Mucosa of descending colon (tissue), 3 donors: ENCODE measurements at places on chromosomes 2 and 18.

- DNase-seq = no peak
Observed at GRCh38 chr2:144824306-144825080, 304.6 kb upstream of the ZEB2 start.

DNA sequence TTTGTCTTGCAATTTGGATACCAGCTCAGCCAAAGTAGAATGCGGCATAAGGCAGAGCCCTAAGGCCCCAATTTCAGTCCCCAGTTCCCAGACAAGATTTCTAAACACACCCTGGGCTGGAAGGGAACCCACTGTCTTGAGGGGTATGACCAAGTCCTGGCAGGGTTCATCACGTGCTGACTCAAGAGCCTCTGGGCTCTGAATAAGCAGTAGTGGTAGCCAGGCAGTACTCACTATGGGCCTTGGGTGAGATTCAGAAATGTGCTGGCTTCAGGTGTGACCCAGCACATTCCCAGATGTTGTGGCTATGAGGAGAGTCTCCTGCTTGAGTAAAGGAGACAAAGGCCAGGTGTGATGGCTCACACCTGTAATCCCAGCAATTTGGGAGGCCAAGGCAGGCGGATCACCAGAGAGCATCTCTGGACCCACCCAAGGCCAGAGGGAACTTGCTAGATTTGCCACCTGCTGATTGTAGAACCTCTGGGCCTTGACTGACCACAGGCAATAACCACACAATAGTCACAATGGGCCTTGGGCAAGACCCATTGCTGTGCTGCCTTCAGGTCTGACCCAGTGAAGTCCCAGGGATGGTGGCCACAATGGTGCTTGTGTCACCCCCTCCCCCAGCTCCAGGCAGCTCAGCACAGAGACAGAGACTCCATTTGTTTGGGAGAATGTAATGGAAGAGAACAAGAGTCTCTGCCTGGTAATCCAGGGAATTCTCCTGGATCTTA, 74.9 kb downstream of the ATL2 start:
- no peak for DNase-seq

DNA sequence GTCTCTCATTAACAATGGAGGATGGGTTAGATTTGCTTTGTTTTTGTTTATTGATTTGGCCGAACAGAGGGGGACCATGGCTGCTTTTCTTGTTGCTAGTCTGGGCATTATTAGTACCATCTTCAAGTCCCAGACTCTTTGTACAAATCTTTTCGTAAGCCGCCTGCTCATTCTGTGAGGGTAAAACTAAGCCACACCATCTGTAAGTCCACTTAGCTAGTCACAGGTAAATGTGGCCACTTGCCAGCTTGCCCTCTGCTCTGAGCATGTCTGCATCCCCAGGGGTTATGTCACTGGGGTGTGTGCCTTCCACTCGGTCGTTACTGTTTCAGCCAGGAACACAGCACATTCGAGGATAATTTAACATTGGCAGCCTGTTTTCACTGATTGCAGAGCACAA, 85.6 kb downstream of the SMIM21 start:
- no peak for DNase-seq

DNA sequence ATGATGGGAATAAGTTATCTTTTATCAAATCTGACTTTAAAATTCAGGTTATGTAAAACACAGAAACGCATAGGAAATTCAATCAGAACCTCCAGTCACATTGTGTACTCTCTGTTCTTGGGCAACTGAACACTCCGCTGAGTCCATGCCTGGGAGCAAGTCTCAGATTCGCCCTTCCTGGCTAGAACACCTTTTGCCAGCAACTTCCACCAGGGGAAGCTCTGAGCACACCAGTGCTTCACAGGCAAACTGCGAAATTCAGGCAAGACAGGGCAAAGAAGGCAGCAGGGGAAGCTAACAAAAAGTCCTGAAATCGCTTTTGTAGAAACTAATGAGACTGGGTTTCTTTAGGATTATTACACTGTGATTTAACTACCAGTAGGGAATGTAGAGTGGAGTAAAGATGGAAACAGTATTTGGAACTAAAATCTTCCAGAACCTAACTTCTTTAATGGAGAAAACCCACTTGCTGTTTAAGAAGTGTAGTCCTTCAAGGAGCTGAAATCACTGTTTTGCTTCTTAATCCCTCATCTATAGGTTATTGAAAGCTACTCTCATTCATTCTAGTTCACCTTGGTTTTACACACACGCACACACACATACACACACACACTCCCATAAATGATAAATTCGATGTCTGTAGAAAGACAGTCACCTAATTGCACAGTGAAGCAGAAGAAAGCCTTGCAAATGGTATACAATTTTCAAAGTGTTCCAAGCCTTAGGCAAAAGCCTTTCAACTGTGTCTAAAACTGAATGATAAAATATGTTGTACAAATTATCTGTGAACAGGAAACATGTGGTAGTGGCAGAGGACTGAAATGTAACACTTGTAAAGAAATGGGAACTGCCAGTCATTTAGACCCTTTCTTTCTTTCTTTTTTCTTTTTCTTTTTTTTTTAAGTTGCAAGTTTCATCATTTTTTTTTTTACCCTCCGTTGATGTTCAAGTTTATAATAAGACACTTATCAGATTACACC, 214.5 kb downstream of the TMEM182 start:
- no peak for DNase-seq

- DNase-seq = no peak
Observed at GRCh38 chr2:108946442-108946841, 42.6 kb downstream of the EDAR start.

- no peak for DNase-seq
Observed at GRCh38 chr2:207503234-207503633, 26.5 kb upstream of the CREB1 start.

DNA sequence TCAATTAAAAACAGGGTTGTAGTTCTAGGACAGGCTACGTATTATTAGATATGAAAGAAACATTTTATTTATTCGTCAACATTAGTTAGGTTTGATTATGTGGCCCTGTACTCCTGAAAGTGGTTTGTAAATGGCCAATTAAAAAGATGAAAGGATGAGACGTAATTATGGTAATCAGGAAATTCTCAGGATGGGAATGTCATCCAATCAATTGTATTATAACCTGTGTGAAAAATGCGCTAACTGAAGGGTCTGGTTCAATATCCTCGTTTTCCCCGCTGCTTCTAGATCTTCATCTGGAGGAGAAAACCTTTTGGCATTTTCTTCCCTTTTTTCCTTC, 5.6 kb upstream of the C18orf32 start:
- no peak for DNase-seq

DNA sequence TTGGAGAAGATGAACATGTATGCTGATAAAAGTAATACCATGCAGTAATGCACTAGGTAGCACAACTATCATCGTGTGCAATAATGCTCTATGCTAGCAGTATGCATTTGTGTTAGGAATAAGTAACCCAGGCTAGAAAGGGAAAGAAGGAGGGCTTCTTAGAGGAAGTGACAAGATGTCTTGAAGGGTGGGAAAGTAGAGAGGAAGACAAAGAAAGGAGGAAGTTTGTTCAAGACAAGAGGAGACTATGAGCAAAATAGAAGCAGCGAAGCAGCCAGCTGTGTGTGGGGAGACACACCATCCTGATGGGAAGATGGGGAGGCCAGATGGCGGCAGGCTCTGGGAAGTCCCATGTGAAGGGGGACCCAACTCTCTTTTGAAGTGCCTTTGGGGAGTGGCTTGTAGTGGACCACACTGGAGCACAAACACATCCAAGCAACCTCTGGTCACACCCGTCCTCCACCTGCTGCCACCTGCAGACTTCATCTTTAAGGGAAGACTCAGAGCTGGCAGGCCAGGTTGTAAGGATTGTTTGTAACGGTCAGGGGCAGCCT, 39.9 kb upstream of the INHBB start:
- no peak for DNase-seq

DNA sequence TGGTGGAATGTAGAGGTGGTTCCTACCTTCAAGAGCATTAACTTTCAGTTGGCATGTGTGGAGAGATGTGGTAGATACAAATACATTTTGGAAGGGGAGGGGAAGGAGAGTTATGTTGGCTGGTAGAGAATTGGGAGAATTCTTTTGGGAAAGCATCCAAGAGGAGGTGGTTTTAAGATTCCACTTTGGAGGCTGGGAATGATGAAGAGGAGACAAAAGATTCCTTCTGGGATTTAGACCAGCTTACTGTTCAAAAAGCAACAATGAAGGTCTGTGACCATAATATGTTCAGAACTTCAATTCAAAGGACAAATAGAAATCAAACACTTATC, 120.8 kb upstream of the FOSL2 start:
- DNase-seq = no peak

DNA sequence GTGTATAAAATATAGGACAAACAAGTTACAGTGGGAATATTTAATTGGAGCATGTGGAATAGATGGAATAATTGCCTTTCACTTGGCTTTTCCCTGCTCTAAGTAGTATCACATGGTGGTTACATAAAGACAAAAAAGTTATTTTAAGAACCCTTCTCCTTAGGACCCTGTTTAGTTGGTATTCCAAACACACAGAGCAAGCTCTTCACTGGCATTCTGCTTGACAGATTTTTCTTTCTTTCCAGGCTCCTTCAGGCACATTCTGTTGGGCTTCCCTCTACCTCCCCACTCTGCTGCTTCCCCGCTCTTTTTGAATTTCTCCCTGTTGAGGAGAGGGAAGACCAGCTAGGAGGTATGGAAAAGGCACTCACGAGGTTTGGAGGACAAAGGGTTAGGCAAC, 29.0 kb upstream of the DARS1 start:
- DNase-seq = no peak
